Fibroblast of mammary gland (primary cell): ENCODE measurements at places on chromosomes 12 and 14.

DNA sequence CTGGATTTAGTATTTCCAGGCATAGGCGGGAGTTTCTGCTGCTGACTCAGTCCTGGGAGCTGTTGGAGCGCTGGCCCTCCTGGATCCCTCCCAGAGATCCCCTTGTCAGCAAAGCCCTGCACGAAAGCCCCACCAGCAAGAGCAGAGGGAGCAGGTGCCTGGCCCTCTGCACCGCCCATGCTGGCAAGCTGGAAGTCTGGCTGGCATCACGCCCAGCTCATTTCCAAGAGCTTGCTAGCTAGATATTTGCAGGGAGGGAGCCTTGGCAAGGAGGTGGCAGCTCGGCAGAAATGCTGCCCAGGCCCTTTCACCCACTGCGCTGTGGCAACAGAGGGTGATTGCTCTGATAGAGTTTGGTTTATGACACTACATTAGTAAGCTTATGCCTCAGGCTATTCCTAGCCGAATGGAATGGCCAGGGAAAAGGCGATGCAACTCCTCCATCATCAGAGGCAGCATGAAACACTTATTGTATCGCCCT lies 193.9 kb downstream of the EMP1 start:
- peak; percentile 83 for DNase-seq

DNA sequence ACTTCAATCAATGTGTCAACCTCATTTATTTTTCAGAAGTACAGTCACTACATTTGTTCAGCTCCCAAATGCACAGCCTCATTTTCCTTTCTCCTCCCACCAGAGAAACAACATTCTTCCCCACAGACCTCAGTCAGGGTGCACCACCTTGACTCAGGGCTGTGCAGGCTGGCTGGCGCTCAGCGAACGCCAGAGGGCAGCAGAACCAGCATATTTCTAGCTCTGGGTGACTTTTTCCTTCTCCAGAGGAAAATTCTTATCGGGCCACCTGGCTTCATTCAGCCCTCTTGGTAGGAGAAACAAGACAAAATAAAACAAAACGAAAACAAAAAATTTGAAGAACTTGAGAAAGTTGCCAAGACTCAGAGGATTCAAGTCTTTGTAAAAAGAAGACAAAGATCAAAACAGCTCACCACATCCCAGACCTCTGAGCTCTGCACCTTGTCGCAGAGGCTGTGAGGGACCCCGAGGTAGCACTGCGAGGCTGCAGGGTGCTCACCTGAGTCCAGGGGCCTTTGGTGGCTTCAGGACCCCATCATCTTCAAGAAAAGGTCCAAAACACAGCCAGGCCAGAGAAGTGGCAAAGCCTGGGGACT lies 33.7 kb downstream of the PAH start:
- peak; percentile 22 for DNase-seq

DNA sequence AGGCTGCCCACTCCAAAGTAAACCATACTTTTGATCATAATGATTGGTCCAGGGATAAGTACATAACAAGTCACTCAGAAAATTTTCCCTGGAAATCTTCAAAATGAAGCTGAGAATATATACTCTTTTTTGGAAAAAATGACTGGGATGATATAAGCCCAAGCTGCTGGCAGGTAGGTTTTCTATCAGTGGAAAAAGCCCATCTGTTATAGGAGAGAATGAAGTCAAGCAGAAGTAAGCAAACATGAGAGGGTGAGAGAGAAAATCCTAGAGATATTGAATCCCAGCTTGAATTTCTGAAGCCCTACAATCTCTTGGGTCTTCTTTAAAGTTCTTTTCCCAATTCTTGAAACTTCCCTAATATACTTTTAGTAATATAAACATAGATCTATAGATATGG lies 37.3 kb upstream of the ZDHHC17 start:
- no peak for DNase-seq

DNA sequence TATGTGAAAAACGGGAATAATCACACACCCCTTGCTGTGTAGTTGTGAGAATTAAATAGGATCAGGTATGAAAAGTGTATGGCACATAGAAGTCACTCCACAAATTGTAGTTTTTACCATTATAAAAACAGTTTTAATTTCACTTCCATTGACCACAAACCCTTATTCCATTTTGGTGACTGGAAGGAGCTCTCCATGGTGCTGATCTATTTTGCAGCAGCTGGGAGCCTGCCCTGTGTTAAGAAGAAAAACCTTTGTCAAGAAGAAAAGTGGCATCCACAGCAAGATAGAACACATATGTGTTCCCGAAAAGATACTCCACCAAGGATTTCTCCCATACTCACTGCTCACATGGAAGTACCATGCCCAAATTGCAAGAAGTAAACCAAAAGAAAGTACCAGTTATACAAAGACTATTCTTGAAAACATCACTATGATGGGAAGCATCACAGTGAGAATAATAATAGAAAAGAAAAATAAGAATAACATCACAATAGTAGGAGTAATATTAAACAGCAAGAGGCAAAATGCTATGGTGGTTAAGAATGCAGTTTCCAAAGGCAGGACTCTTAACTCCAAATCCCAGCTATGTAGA lies 58.7 kb downstream of the TUNAR start:
- DNase-seq = peak; percentile 20

- no peak for DNase-seq
These were observed at the start of gene DDN for GRCh38 chr12:48999371-49000131. Gene DDN, minus strand, starts transcription at chr12:48999375. Its CDS starts 88 bp downstream, at chr12:48999287.

DNA sequence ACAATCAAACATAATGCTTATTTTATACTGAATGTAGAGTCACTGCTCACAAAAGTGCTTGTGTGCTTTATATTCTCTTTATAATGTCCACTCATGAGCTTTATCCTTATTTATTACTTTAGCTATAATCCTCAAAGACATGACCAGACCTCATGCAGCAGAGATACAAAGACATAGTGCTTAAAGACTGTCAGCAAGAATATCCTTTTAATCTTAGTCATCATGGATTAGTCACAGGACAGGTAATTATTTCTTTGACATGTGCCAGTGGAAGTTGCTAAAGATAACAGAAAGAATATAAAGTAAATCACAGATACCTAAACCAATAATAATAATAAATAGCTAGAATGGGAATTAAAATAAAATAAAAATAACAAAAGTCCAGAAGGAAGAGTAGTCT lies 707.5 kb downstream of the BCL11B start:
- no peak for DNase-seq

GRCh38 chr12:27297566-27297965 lies 35.1 kb upstream of the BMAL2 start:
- peak; percentile 26 for DNase-seq

DNA sequence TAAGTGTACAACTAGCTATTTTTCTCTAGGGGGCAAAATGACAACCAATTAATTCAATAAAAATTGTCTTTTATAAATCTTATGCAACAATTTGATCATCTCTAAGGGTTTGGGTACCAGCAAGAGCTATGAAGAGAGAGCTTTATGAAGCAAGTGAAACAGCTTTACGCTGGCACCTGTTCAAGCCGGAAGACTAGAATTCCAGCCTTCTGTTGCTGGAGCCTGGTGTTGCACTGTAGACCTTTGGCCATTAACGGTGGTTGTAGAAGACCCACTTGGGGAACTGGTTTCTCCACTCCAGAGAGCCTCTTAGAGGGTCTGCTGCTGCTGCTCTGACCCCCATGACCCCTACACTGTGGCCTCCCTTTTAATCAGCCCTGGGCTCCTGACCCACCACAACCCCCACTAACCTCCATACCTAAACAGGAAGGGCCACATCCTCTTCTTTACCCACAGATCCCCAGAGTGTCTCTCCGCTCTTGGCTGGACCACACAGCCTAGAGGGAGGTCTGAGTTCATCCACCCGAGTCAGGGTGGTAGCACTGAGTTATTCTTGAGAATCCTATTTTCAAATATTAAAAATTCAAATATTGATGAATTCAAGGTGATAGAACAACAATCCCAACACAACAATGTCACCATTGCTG lies 54.6 kb upstream of the STON2 start:
- no peak for DNase-seq

DNA sequence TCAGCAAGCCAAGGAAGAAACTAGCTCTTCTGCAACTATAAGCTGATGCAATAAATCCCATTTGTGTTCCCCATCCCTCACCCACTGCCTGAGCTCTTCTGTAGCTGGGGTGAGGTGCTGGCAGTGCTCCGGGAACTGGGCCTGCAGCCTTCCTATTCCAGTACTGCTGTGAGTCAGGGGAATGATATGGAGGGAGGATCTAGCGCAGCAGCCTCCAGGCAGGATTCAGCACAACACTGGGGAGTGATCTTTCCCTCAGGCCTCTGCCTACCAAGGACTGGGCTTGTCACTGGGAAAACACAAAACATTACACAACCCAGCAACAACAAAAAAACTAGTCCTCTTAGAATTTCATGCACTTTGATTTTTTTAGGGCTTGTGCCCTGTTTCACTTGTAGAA lies 58.7 kb downstream of the ST8SIA1 start:
- DNase-seq = peak; percentile 99

DNA sequence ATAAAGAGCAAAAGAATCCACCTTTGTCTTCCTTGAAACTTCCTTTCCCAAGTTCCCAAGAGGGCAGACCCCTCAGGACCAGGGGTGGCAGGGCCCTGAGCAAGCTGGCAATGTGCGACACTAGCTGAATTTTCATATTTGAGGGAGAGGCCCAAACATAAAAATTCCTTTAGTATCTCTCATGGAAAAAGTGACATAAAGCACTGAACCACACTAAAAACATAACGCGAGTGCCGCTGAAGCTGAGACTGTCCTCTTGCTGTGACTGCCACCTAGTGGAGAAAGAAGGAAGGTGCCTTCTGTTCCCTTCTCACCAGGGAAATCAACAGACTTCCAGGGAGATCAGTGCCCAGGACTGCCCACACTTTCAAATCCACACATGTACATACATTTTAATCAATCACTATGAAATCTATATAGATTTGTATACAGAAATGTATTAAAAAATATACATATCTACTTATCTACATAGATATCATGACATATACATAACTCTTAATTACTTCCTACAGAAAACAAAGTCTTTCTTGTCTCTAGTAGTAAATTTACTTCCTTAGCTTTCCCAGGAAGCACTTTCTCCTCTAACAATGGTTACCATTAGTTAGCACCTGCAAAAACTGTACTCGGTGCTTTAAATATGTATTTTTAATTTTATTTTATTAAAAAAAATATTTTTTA lies 53.8 kb downstream of the SSH1 start:
- peak; percentile 94 for DNase-seq
